ENCODE measurements at places on chromosomes 1 and 21. TPM values are rescaled to one million over a fixed set of nuclear protein-coding genes. Genes with fewer than 3 reads are reported as not detected.

RASAL2 gene
- total RNA-seq: 15.9 TPM

LHX8 gene
- not detected for total RNA-seq

EPHB2 gene
- total RNA-seq: 13.6 TPM

SYDE2 gene
- total RNA-seq: 22.0 TPM

GJB5 gene
- total RNA-seq: 18.0 TPM

S100A3 gene
- 36.0 TPM for total RNA-seq

CHTOP gene
- total RNA-seq: 52.1 TPM

DIO1 gene
- total RNA-seq: not detected

PDPN gene
- total RNA-seq: 5.3 TPM
